Right renal pelvis (tissue), 4 donors: ENCODE measurements at places on chromosomes 1 and 21. TPM values are rescaled to one million over a fixed set of nuclear protein-coding genes. Genes with fewer than 3 reads are reported as not detected.

GRCh38 chr1:199875337-199875736 is 152.2 kb upstream of the NR5A2 start:
- no peak for DNase-seq

- DNase-seq = no peak
Observed at GRCh38 chr1:54218883-54219687, 19.1 kb downstream of the MRPL37 start.

GRCh38 chr1:17097787-17098186 is 21.5 kb downstream of the PADI2 start:
- DNase-seq = no peak

DNA sequence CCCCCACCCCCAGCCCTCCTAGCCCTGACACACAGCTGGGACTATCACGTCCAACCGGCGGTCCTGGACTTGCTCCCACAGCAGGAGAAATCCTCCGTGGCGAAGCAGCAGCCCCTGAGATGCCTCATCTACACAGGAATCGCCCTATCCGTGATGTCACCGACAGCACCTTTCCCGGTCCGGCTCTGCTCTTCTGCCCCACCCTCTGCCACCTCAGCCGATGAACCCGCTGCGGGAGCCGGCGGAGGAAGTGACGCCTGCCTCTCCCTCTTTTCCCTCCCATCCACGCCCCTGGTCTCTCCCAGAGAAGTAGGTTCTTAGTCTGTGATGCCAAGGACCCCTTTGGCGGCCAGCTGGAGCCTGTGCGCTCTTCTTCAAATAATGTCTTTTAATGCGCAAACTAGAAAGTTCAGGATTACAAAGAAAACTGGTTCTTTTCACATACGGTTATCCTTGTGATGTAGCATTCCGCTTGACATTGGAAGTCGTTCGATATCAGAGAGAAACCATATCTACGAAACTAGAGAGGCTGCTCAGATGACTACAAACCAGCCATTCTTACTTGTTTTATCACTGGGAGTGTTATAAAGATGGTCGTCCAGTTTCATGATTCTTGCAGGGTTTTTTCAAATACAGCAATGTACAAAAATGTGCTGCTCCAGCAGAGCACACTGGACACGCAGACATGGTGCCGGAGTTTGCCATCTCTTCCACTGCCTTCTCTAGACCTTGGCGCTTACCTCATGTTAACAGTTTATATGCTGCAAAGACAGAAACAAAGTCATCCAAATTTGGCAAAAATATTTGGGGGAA is 120.3 kb downstream of the PPIAL4G start:
- DNase-seq = no peak

- DNase-seq = no peak
Observed at GRCh38 chr1:6603915-6604558, 1.4 kb upstream of the KLHL21 start.

DNA sequence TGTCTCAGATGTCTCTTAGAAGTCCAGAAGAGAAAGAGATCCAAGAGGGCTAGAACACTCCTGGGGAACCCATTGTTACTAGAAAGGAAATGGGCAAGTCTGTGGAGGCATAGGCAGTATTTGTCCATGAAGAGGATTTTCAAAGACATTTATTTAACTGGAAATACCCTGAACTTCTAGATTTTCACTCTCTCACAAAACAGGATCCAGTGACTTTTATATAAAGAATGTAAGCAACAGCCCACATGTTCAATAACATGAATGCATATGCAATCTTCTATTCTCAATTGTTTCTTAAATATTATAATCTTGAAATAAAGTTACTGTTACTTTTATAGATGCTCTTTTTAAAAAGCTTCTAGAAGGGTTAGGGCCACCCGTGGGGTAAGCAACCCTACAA is 53.4 kb downstream of the TBX15 start:
- DNase-seq = no peak

DNA sequence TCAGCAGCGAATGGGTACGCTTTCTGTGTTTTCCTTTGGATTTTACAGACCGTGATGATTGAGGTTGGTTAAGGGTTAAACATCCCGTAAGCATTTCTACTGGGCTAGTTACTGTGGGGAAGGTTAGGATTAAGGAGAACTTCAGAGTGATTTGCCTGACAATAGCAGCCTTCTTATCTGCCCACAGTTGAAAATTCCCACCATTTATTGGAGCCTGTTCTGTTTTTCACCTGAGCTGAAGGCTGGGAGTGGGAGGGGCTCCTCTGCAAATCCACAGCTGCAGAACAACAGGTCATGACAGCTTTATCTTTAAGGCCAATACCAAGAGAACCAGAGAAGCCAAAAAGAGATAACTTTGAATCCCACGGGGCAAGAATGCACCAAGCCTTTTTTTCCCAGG is 168.6 kb downstream of the KAZN start:
- DNase-seq = no peak

- DNase-seq = no peak
Observed at GRCh38 chr1:243313635-243314536, 58.0 kb downstream of the SDCCAG8 start.

- peak; percentile 50 for DNase-seq
Observed at GRCh38 chr1:219837274-219837993, 90.9 kb downstream of the SLC30A10 start.

Gene MORC3
- 40.9 TPM for polyA plus RNA-seq

Gene NGF
- polyA plus RNA-seq = 2.6 TPM

Gene GSTM1
- 2.4 TPM for polyA plus RNA-seq

Gene EIF4G3
- 76.1 TPM for polyA plus RNA-seq

Gene CRP
- polyA plus RNA-seq = not detected

Gene FMN2
- polyA plus RNA-seq = 9.3 TPM

Gene SPEN
- polyA plus RNA-seq = 60.6 TPM

Gene BSND
- 5.1 TPM for polyA plus RNA-seq

Gene LRRC40
- 31.5 TPM for polyA plus RNA-seq

Gene AGBL4
- 1.2 TPM for polyA plus RNA-seq

Gene PRRX1
- polyA plus RNA-seq = 11.0 TPM

Gene CFAP298
- polyA plus RNA-seq = 70.5 TPM

Gene TAS1R1
- polyA plus RNA-seq = not detected

Gene OR2T12
- polyA plus RNA-seq = not detected

Gene S100A9
- polyA plus RNA-seq = 14.8 TPM

Gene CLIC6
- polyA plus RNA-seq = 3.7 TPM

Gene PLA2G4A
- 8.9 TPM for polyA plus RNA-seq
